ENCODE measurements at places on chromosomes 2 and 18.

- DNase-seq: no peak
Observed at GRCh38 chr2:171260471-171261424, 100.1 kb upstream of the TLK1 start.

DNA sequence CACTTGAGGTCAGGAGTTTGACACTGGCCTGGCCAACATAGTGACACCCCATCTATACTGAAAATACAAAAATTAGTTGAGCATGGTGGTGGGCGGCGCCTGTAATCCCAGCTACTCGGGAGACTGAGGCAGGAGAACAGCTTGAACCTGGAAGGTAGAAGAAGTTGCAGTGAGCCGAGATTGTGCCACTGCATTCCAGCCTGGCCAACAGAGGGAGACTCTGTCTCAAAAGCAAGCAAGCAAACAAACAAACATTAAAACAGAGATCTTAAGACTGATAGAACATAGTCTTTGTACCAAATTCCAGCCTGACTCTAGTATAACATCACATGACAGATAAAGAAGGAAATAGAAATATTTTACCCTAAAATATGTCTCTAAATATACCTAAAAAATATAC lies 168.1 kb downstream of the PTPRM start:
- no peak for DNase-seq

DNA sequence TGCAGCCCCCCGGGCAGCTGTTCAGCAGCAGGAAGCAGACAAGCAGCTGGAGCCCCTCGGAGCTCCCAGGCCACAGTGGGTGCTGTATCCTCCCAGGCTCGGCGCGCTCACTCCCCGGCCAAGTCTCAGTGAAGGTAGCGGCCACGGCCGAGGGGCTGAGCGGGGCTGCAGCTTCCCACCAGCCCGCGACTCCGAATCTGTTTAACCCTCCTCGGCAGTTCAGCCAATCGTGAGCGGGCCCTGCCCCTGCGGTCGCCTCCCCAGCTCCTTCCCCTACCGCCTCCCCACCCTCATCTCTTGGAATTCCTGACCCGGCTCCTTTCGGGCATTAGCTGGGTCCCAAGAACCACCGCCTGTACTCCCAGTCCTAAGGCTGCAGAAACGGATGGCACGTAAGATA lies at the start of gene RESP18:
RESP18 (minus strand) TSS at position 203 of the 400 bp plus-strand sequence.
- no peak for DNase-seq

- DNase-seq: no peak
Observed at GRCh38 chr2:120661551-120661950, 74.1 kb upstream of the GLI2 start.

DNA sequence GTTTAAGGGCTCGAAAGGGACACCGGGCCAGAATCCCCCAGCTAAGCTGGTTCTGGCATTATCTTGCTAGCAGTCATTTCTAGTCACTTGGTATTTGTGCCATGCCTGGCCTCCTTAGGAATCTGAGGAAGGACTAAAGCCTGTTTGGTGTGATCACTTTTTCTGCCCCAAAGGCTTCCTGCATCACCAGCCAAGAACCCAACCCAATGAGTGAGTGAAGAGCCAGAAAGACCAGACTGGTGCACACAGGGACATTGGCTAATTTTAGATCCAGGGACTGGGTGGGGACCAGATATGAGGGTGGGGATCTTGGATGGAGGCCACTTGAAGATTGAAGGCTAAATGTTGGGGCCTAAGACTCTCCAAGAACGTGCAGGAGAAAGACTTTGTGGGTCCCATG lies 411.9 kb upstream of the TNP1 start:
- no peak for DNase-seq

- DNase-seq: no peak
Observed at GRCh38 chr2:127406454-127406853, 11.8 kb upstream of the PROC start.

GRCh38 chr18:35457140-35457704 lies 40.5 kb downstream of the INO80C start:
- DNase-seq: no peak

- no peak for DNase-seq
Observed at GRCh38 chr2:203798296-203799087, 69.1 kb upstream of the CTLA4 start.
